ENCODE measurements at places on chromosomes 5 and 9.

DNA sequence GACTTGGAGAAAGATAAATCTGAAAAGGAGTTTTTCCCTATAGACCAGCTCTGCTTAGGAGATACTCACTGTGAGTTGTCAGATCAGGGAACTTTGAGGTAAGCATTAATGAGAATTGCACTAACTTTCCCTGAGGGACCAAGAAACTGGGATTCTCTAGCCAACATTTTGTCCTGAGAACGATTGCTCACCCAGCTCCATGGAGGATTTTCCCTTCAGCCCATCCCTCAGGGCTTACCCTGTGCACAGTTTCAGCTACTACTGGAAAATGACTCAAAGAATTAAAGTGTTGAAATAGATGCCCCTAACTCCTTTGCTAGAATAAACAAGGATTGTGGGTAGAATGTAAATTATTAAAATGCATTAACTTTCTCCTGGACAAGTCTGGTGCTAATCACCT, 237.2 kb upstream of the IL12B start:
- no peak for DNase-seq

DNA sequence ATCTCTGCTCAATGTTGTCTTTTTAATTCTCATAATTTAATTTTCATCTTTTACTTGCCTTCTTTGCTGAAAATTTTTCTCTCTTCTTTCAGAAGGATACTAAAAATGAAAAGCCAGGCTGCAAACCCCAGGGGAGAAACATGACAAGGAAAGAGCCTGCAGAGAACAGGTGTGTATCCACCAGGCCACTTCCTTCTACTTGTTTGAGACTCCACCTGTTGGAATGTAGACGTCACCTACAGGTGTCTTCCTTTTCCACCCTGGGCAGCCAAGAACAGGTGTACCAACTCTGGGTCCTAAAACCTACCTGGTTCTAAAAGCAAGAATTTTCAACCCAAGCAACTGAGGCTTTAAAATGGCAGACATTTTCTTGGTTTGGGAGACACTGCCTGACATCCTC, 166.8 kb downstream of the ATP10B start:
- DNase-seq: no peak

GRCh38 chr5:139120521-139120920, 77.6 kb downstream of the SIL1 start:
- DNase-seq: no peak

GRCh38 chr9:13529321-13530104, 250.0 kb upstream of the MPDZ start:
- no peak for DNase-seq

DNA sequence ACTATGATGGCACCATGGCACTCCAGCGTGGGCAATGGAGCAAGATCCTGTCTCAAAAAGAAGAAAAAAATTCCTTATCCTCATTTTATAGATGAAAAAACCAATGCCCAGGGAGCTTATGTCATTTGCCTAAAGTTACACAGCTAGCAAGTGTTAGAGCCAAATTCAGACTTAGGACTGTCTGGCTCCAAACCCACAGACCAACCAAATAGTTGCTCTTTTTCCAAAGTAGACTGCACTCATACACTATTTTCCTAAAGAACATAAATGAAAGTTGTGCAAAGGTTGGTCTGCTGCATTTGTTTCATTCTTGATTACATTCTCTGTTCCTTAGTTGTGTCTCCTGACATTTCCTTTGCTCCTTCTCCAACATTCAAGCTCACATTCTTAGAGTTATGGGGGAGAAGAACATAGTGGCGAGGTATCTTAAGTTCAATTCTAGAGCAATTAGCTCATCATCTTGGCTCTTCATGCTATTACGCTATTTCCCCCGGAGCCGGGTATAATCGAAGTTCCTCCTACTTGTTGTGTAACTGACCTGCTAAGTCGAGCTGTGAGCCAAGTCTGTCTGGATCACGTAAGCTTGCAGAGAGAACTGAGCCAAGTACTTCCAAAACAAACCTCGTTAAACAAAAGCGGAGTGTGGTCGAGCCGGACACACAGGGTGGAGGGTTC, 138.3 kb downstream of the RFK start:
- no peak for DNase-seq

DNA sequence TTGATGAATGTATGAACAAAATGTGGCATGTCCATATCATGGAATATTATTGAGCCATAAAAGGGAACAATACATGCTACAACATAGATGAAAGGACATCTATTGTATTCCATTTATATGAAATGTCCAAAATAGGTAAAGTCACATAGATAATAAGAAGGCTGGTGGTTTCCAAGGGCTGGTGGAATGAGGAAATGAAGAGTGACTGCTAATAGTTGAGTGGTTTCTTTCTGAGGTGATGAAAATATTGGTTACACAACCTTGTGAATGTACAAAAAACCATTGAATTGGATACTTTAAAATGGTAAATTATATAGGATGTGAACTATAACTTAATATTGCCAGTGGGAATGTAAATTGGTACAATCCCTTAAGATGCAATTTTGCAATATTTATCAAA, 5.2 kb downstream of the ARSB start:
- DNase-seq: no peak

GRCh38 chr9:90834828-90835595, 33.4 kb downstream of the SYK start:
- DNase-seq: no peak

DNA sequence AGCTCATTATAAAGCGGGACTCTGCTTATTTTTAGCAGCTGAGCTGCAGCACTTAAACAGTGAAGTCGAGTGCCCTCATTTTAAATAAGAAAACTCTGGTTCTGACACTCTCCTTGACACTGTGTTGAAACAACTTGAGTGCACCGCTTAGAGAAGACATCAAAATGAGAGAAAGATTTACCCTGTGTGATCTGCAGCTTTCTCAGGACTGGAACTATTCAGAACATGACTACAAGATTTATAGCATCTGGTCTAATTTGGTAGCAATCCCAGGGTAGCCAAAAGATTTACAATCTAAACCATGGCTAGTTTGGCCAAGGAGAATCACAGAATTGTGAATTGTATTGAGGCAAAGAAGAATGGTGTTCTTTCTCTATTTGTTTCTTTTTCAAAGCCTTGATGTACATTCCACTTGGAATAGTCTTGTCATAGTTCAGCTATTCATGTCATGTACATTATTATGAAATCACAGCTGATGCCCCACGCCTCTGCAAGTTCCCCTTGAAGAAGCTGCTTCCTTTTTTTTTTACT, 38.7 kb downstream of the PLEKHG4B start:
- no peak for DNase-seq

DNA sequence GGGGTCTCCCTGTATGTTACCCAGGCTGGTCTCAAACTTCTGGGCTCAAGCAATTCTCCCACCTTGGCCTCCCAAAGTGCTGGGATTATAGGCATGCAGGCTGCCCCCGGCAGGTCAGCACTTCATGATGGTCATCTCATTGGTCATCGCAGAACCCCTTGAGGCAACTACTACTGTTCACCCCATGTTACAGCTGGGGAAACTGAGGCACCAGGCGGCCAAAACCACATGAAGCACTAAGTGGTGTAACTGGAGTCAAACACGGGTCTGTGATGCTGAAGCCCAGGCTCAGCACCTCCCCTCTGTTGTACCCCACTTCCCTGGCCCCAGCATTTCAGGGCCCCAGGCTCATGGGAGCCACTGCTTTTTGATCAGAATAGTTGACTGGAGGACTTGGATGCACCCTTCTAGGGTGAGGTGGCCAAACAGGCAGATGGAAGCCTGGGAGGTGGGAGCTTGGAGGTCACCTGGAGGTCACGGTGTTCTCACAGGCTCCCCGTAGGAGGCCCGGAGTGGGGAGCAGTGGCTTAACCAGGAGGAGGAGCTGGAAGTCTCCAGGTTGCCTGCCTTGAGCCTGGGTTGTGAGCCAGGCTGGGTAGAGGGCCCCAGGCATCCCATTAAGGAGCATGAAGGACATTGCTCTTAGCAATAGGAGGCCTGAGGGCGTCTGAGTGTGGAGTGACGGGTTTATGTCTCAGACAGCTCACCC, 57.3 kb upstream of the RPL26L1 start:
- DNase-seq: no peak

DNA sequence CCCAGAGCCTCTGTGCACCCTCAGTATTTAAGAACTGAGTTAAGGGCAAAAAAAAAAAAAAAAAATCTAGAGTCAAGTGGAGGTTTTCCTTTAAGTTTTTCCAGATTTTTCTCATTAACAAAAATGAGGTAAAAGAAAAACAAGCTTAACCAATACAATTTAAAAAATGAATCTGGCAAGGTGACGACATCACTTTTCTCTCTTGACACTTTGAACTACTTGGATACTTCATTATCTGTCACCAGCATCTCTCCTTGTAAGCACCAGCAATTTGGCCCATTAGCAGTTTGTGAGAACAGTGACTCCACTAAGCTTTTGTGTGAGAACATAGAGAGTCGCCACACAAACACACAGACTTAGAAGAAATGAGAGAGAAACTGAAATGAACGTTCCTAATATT, 345.7 kb upstream of the SLC30A5 start:
- DNase-seq: no peak

DNA sequence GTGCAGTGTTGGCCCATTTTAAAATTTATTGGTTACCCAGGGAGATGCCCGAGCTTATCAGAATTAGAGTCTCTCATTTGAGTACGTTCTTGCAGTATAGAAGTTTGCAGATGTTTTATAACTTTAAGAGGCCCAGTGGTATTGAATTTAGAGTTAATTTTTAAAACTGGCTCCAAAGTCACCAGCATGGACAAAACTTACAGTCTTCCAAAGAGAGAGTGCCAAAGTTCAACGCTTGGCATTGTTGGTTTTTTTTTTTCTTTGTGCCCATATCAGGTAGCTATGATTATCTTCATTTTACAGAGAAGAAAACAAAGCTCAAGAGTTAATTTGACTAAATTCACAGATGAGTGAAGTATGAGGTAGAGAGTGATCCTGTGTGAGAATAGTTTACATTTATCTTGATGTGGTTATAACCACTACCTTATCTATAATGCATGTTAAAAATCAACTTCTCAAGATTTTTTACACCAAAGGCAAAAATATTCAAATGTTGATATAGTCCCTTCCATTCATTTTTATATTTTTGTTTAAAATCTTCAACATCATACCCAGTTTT, 273.7 kb upstream of the DMRT1 start:
- DNase-seq: no peak

DNA sequence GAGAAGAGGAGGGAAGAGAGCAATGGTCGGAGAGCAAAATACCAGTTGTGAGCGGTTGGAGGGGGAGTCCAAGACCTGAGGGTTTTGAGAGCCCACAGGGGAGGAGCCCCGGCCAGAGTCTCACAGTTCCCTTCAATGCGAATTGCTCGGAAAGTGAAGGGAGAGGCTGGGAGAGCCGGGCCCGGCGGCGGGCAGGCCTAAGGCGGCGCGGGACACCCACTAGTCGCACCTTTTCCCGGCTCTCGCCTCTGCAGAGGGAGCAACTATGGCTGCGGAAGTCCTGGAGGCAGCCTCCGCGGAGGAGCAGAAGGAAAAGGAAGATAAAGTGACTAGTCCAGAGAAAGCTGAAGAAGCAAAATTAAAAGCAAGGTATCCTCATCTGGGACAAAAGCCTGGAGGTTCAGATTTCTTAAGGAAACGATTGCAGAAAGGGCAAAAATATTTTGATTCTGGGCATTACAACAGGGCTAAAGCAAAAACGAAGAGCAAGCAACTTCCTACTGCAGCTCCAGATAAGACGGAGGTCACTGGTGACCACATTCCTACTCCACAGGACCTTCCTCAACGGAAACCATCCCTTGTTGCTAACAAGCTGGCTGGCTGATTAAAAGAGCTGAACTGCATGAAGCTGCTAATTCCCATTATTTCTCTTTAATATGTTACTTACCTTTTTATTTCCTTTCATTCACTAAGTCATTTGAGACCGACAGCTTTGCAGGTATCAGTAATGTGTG, 6.5 kb upstream of the BTNL3 start:
- DNase-seq: no peak

- no peak for DNase-seq
These were observed 675.9 kb upstream of the ZNF608 start for GRCh38 chr5:125422342-125422741.

GRCh38 chr9:38375572-38375963, 16.9 kb upstream of the ALDH1B1 start:
- DNase-seq: no peak

DNA sequence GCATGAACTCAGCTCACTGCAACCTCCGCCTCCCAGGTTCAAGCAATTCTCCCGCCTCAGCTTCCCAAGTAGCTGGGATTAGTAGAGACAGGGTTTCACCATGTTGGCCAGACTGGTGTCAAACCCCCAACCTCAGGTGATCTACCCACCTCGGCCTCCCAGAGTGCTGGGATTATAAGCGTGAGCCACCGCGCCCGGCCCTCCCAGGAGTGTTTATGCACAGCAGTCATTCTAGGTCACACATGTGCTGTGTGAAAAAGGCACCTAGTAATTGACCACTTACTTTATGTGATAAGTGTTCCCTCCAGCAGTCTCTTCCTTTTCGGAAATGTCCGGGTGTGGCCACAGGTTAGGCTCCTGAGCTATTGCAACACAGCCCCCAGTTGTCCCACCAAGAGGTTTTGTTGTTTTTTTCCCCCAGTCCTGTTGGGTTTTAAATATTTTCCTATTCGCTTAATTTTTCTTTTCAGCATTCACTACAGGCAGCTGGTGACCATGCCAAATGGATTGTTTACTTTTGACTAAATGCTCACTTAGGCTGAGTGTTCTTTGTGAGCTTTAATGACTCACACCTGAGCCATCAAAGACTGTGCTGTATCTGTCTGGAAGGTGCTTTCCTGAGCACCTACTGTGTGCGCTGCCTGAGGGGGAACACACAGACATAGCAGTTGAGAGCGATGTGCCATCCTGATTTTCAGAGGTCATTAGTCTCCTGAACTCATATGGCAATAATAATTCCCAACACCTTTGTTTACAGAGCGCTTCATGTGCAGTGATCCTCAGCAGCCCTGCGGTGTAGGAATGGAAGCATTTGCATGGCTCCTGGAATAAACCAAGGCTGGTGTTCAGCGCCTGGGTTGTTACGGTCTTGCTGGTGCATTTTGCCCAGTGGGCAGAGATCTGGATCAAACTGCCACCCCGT, 94.3 kb downstream of the MVB12B start:
- DNase-seq: no peak

- DNase-seq: no peak
These were observed 167.7 kb downstream of the RGS3 start for GRCh38 chr9:113631137-113631765.

DNA sequence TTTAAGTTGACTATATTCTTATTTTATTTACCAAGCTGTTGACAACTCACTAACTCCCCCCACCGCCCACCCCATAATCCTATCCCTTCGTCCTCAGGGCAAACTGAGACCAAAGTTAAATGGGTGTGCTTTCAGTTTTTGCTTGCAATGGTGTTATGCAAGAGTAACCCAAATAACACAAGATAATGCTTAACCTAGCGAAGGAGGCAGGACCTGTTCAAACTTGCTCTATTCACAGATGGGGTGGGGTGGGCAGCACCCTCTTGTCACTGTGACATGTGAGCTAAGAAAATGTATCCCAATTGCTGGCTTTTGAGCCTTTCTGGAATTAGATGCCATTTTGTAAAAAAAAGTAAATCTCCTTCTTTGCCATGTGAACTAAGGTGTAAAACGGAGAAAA, 40.4 kb downstream of the GLIS3 start:
- no peak for DNase-seq

- no peak for DNase-seq
These were observed 478.6 kb upstream of the C9orf72 start for GRCh38 chr9:28051559-28052503.

GRCh38 chr5:148398698-148399121, 15.0 kb downstream of the FBXO38 start:
- no peak for DNase-seq
